ENCODE measurements at places on chromosomes 5 and 9.

GRCh38 chr5:53817183-53817582, 256.7 kb downstream of the NDUFS4 start:
- no peak for DNase-seq

DNA sequence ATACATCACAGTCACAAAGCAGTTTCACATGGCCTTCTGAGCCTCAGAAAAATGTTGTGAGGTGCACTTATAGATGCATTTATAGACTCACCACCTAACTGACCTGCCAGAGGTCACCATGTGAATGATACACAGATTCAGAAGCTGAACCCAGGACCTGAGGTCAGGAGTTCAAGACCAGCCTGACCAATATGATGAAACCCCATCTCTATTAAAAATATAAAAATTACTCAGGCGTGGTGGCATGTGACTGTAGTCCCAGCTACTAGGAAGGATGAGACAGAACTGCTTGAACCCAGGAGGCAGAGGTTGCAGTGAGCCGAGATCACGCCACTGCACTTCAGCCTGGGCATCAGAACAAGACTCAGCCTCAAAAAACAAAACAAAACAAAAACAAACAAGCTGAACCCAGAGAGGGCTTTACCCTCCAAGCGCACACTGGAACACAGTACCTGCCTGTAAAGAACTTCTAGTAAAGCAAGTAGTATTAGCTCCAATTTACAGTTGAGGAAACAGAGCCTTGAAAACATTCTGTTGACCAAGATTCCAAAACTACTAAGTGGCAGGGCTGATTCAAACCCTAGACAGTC, 16.3 kb downstream of the ECPAS start:
- DNase-seq, result no peak

GRCh38 chr9:125839317-125839716, 92.1 kb downstream of the PBX3 start:
- DNase-seq, result no peak

DNA sequence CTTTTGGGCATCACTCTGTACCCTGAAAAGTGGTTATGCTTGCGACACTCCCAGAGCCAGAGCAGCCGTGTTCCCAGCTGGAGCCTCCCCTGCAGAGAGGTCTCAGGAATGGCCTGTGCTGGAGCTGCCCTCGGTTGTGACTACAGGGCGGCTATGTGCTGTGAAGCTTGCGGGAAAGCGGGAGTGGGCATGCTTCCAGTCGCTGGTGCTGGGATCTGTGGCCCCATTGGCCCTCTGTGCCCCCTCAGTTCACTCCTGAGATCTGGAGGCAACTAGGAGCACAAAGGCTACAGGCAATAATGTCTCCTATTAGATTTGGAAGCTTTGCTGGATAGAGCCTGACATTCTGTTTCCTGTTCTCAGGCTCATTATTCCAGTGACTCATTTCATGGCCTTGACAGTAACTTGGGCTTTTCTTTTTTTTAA, 56.9 kb downstream of the GPR107 start:
- DNase-seq, result no peak

GRCh38 chr5:141001844-141002604, 35.7 kb downstream of the PCDHAC2 start:
- no peak for DNase-seq
